Mononuclear cell (primary cell): ENCODE measurements at places on chromosomes 6 and 20. TPM values are rescaled to one million over a fixed set of nuclear protein-coding genes. Genes with fewer than 3 reads are reported as not detected.

CST2 gene
- total RNA-seq: not detected

SMPDL3A gene
- 10.7 TPM for total RNA-seq

EDEM2 gene
- 19.5 TPM for total RNA-seq

OVOL2 gene
- total RNA-seq: not detected

ADTRP gene
- 32.7 TPM for total RNA-seq

KCNG1 gene
- total RNA-seq: 2.3 TPM

TFAP2B gene
- total RNA-seq: not detected

SCGN gene
- not detected for total RNA-seq

NPEPL1 gene
- 25.5 TPM for total RNA-seq

HLA-DRB5 gene
- 8.5 TPM for total RNA-seq

CGAS gene
- 22.4 TPM for total RNA-seq

TTK gene
- 0.52 TPM for total RNA-seq

RAMACL gene
- total RNA-seq: 0.73 TPM

KCNK15 gene
- total RNA-seq: under 0.01 TPM

BNIP5 gene
- not detected for total RNA-seq

CCN5 gene
- not detected for total RNA-seq

NDUFAF4 gene
- 23.3 TPM for total RNA-seq
